ENCODE measurements at places on chromosomes 3 and 15.

- no peak for DNase-seq
These were observed 68.5 kb upstream of the SGO1 start for GRCh38 chr3:20254268-20255117.

GRCh38 chr15:33644304-33644703 is 324.0 kb upstream of the CHRM5 start:
- DNase-seq = no peak

DNA sequence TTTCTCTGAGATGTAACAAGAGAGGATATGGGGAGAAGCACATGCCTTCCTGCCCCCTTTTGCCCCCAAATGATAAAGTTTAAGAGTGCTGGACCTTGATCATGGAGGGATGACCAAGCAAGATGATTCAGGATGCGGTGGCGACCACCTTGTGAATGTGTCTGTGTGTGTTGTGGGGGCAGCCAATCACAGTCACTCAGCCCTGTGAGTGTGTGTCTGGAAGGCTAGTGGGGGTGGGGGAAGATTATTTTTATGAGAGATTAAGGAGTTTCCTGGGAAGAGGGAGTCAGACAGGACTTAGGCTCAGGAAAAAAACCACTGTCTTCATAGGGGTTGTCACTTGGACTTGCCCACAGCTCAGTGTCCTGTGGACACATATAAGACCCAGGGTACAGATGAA is 57.8 kb upstream of the KY start:
- no peak for DNase-seq

- no peak for DNase-seq
These were observed 52.8 kb downstream of the ETFA start for GRCh38 chr15:76258460-76258859.

DNA sequence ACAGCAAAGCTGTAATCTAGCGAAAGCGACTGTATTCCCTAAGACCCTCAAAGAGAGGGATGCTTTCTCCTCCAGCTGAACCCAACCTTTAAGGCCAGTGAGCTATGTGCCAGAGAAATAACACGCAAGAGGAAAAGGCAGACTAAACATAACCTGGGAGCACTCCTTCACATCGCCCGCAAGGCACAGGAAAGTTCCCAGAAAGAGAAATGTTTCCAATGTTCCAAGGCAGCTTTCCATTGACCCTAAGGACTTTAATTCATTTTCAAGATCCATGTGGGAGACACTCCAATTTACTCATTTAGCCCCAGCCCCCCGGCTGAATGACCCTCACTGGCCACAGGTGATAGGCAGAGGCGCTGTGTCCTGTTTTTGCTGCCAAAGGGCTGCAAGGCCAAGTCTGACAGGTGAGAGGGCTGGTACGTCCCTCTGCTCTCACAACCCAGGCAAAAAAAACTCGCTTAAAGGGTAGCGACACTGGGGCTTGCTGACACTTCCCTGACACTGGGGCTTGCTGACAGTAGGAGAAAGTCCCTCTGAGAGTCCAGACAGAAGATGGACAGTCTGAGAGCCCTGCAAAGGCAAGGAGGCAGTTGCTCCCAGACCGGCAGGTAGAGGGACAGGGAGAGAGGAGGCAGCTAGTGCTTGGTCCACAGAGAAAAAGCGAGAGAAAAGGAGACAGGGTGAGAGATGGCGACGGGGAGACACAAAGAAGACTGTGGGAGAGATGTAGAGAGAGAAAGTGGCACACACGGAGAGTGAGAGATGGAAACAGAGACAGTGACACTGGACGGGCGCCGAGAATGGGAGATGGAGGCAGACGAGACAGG is 702 bp downstream of the ARHGEF3 start:
- DNase-seq = no peak

Measured in OCI-M1 (cell line).